ENCODE measurements at places on chromosomes 3 and 15. TPM values are rescaled to one million over a fixed set of nuclear protein-coding genes. Genes with fewer than 3 reads are reported as not detected.

CLDN1 gene
- total RNA-seq: 0.79 TPM

FOXL2NB gene
- total RNA-seq: under 0.01 TPM

IL12A gene
- 0.68 TPM for total RNA-seq

NANOGP8 gene
- not detected for total RNA-seq

MED12L gene
- total RNA-seq: 0.05 TPM

P2RY12 gene
- total RNA-seq: not detected

FOXB1 gene
- not detected for total RNA-seq

ARRDC4 gene
- 3.1 TPM for total RNA-seq

SPTBN5 gene
- 3.2 TPM for total RNA-seq

PHC3 gene
- 21.1 TPM for total RNA-seq

RAB27A gene
- total RNA-seq: 27.4 TPM

SEMA5B gene
- total RNA-seq: 0.05 TPM

SLC51B gene
- not detected for total RNA-seq

CADPS gene
- total RNA-seq: not detected

GOLGA6A gene
- not detected for total RNA-seq

IL17RE gene
- total RNA-seq: 0.14 TPM

ANKRD34C gene
- total RNA-seq: not detected

MYL3 gene
- 0.14 TPM for total RNA-seq

All from dermis blood vessel endothelial cell (primary cell).